ENCODE measurements at places on chromosomes 4 and X.

- no peak for DNase-seq
Observed at GRCh38 chrX:44042751-44043150, 69.6 kb upstream of the NDP start.

GRCh38 chrX:152861826-152862225, 31.0 kb downstream of the NSDHL start:
- no peak for DNase-seq

DNA sequence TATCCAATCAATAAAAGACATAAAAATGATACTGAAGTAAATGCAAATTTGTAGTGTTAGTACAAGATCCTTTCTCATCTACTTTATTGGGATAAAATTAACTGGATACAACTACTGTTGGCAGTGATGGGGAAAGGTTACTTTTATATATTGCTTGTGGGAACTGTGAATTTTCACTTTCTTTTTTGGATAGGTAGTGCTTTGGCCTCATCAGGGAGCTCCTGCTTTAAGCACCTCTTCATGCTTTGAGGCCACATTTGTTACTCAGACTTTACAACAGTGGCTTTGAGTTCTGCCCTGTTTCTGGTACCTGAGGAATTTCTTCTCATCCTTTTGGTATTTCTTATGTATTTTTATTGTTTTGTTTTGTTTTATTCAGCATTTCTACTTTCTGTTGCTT, 316.8 kb upstream of the ZCCHC13 start:
- no peak for DNase-seq

DNA sequence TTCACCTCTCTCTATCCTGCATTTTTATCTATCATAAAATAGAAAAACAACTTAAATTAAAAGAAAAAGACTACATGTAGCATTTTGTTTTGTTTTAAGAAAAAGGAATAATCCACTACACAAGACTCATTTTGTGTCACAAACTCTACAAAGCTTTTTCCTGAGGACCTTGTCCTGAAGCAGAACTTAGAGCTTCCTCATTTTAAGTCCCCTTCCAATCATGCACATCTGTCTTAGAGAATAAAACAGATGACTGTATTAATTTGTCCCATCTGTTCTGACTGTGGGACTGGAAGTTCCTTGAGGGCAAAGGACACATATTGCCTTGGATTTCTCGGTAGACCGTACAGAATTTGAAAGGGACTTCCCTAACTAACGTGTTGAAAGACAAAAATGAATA, 218.5 kb downstream of the COL25A1 start:
- DNase-seq, result no peak
